ENCODE measurements at places on chromosomes 12 and 14. TPM values are rescaled to one million over a fixed set of nuclear protein-coding genes. Genes with fewer than 3 reads are reported as not detected.
A peak's percentile ranks its signal among the peaks of the same experiment; 100 is the strongest.

DNA sequence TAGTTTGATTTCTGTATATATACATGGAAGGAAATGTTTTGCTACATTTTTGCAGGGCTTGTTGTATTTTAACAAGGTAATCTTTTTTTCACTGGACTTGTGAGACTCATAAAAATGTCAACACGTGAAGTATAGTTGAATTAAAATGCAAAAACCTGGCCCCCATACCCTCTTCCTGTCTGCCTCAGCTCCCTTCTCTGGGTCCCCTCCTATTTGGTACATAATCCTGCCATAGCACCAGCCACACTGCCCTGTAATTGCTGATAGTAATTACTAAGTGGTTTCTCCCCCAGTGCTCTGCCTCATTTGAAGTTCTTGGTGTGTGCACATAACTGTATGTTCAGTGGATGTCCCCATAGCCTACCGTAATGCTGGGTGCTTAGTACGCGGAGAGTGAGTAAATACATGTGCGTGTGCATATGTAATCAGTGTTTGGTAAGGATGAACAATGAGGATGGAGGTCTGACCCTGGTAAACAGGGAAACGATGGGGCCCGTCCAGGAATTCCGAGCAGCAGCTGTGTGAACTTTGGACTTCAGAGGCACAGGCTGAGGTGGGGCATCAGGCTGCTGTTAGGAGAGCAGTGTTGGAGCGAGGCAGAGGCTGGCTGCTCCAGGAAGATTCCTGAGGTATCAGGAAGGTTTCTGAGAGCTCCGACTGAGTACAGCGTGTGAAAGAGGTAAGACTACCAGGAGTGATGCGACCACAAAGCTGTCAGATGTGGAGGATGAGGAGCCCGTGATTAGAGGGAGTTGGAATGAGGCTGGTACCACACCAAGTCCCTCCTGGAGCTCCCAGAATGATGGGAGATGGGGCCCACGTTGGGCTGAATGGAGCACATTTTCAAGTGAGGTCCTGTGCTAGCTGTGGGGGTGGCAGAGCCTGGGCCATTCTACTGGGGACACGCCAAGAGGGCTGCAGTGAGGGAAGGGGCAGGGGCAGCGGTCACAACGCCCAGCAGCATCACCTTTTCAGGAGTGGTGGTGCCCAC lies 106.8 kb downstream of the PELI2 start:
- DNase-seq: peak; percentile 73

GRCh38 chr12:13099066-13099843 lies 4.2 kb downstream of the GSG1 start:
- peak; percentile 28 for DNase-seq

The INHBE gene
- not detected for total RNA-seq

The DIO2 gene
- total RNA-seq: 1.0 TPM
